ENCODE measurements at places on chromosomes 3 and 15.

- no peak for DNase-seq
These were observed 29.5 kb downstream of the DNAH1 start for GRCh38 chr3:52345521-52346109.

DNA sequence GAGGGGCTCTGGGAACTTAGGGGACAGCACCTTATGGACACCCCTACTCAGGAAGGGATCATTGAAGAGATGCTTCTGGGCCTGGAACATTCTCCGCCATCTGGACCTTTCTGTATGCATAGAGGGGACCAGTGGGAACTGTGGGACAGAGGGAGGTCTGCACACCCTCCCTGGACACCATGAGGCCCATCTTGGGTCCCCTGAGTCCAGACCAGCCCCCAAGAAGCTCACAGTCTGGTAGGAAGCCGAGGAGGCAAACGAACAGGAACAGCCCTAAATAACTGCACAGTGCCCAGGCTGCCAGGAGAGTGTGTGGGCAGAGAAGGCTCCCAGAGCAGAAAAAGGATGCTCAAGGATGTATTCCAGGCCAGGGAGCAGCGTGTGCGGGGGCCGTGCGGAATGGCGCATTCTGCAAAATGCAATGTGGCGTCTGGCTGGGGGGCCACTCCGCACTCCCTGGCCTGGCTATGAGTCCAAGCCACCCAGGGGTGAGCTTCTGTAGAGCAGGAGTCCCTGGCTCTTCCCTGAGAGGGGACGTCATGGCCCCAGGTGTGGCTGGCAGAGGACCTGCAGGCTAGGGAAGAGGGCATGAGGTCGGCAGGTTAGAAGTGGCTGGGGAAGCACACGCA is 24.5 kb upstream of the KLF13 start:
- DNase-seq, result no peak

DNA sequence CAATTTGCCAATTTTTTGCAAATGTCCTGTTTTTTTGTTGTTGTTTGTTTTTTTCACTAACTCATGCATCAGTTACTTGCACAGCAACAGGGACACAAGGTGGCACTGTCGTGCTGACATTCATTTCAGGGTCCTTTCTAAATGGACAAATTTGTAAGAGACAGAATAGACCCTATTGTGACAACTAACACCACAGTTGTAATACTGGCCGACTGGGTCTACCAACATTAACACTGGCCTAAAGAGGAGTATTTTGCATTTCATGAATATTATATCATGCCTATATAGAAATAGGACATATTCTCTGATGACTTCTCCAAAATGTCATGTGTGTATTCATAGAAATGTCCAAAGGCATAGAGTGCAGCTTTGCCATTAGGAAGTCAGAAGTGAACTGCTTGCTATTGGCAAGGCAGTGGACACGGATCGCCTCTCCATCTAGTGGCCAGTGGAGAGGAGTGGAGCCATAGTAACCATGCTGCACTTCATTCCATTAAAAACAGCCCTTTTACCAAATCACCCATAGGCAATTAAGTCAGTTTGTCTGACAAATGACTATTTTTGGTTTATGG is 54.8 kb downstream of the ZBTB20 start:
- peak; percentile 69 for DNase-seq

- DNase-seq, result no peak
These were observed 66.5 kb upstream of the PLXND1 start for GRCh38 chr3:129673012-129673411.

GRCh38 chr3:179865861-179866505 is 170.8 kb downstream of the PEX5L start:
- no peak for DNase-seq

DNA sequence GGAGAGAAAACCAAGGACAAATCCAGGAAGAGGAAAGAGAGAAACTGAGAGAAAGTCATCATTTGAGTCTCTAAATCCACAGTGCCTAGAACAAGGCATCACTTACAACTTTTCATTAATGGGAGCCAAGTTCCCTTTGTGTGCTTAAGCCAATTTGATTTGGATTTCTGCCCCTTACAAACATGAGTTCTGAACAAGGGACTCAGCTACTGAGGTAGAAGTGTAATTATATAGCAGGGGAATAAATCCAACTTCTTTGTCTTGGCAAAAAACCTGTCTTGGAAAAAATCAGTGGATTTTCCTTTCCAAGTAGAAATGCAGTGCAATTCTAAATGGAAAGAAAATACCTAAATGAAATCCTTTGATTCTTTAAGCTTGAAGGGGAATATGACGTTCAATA is 307.2 kb upstream of the CNTN3 start:
- DNase-seq, result no peak

GRCh38 chr3:118505784-118506183 is 528.9 kb downstream of the IGSF11 start:
- no peak for DNase-seq

GRCh38 chr15:26166429-26166828 is 303.3 kb upstream of the ATP10A start:
- no peak for DNase-seq

GRCh38 chr15:68693071-68693470 is 114.3 kb downstream of the CORO2B start:
- no peak for DNase-seq

GRCh38 chr3:132445817-132446216 is 28.5 kb downstream of the DNAJC13 start:
- DNase-seq, result no peak

GRCh38 chr3:47156396-47156795 is 7.5 kb downstream of the SETD2 start:
- DNase-seq, result no peak

DNA sequence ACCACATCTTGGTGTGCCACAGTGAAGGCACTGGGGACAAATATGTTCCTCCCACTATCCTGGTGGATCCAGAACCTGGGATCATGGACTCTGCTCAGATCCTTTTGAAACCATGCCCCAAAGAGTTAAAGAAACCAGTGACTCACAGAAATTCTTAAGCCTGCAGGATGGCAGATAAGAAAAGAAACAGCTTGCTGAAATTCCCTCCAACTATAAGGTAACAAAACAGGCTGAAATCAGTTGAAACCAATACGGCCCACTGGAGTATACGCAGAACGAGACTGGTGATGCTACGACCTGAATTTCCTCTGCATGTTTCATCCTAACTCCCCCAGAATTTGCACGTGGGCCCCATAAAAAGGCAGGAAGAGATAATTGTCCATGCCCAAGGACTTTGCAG is 209.6 kb downstream of the TJP1 start:
- no peak for DNase-seq

- peak; percentile 29 for DNase-seq
These were observed 665 bp downstream of the GATM start for GRCh38 chr15:45377609-45378148.

- DNase-seq, result no peak
These were observed 1.9 kb downstream of the C3orf22 start for GRCh38 chr3:126556637-126557414.

GRCh38 chr3:121330634-121331033 is 215.2 kb downstream of the POLQ start:
- DNase-seq, result no peak

DNA sequence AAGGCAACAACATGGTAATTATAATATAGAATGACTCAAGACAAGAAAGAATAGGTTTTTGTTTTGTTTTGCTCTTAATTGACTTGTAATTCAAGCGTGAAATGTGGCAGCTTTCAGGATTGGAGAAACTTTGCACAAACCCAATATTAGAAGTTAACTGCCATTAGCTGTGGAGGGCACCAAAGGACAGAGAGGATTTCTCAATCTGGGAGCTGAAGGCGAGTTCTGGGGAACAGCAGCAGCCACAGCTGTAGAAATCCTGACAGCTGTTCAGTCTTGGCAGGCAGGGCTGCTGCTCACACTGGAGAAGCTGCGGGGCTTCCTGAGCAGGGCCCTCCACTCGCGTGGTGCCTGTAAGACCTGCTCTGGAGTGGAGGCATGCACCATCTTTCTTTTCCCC is 182.2 kb upstream of the IL12A start:
- no peak for DNase-seq

GRCh38 chr3:62951037-62951613 is 75.9 kb upstream of the CADPS start:
- no peak for DNase-seq

DNA sequence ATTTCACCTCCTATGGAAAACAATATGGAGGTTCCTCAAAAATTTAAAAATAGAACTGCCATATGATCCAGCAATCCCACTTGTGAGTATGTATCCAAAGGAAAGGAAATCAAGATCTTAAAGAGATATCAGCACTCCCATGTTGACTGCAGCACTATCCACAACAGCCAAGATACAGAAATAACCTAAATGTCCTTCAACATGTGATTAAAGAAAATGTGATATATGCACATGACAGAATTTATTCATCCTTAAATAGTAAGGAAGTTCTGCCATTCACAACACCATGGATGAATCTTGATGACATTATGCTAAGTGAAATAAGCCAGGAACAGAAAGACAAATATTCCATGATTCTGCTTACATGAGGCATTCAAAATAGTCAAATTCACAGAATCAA is 303.6 kb upstream of the LRRN1 start:
- DNase-seq, result no peak

GRCh38 chr3:59777667-59778077 is 727.8 kb upstream of the CFAP20DC start:
- DNase-seq, result peak; percentile 13

DNA sequence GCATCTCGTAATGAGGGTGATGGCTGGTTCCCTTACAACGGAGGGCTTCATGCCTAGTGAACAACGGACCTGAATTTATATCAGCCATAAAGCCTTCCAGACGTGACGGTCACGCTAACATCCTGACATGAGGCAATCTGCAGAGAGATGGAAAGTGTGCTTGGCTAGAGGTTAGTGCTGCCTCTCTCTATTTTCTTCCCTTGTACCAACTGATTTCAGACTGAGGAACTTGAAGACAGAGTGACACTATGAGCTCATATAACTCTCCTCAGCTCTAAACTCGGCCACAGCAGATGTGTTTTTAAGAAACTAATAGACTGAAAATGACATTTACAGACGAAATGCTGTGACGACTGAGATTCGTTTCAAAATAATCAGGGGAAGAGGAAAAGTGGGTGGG is 122.4 kb downstream of the XXYLT1 start:
- DNase-seq, result peak; percentile 56

GRCh38 chr3:29880809-29881208 is 599.9 kb downstream of the RBMS3 start:
- DNase-seq, result no peak

- DNase-seq, result no peak
These were observed 88.9 kb downstream of the AAGAB start for GRCh38 chr15:67165254-67166253.
